A549 treated with GW870086 at 1 μM for 4 hours (cell line): ENCODE measurements at places on chromosomes 5 and 9. TPM values are rescaled to one million over a fixed set of nuclear protein-coding genes. Genes with fewer than 3 reads are reported as not detected.

The DMRT3 gene
- total RNA-seq, result not detected in 5 replicates

The SPINK1 gene
- 0.34 to 2.2 TPM (median 0.95 TPM) in 5 replicates for total RNA-seq

The DND1 gene
- total RNA-seq, result 0.37 to 0.97 TPM (median 0.64 TPM) in 5 replicates

The TMEFF1 gene
- total RNA-seq, result 1.0 to 1.3 TPM (median 1.1 TPM) in 5 replicates

The FBN2 gene
- total RNA-seq, result 12.1 to 22.0 TPM (median 18.9 TPM) in 5 replicates

The STK10 gene
- 20.8 to 24.8 TPM (median 22.1 TPM) in 5 replicates for total RNA-seq

The HAVCR1 gene
- 22.0 to 42.6 TPM (median 35.7 TPM) in 5 replicates for total RNA-seq

The SPDL1 gene
- total RNA-seq, result 57.7 to 74.0 TPM (median 66.2 TPM) in 5 replicates

The FOXD4L6 gene
- total RNA-seq, result 0.06 TPM in 1 of 5 replicates, not detected in the others

The OLFML2A gene
- total RNA-seq, result 22.6 to 34.2 TPM (median 33.2 TPM) in 5 replicates

The GABRB2 gene
- total RNA-seq, result not detected in 5 replicates

The NR5A1 gene
- 0.06 to 0.13 TPM (median 0.10 TPM) in 4 of 5 replicates, not detected in the other for total RNA-seq

The TXNDC8 gene
- not detected in 5 replicates for total RNA-seq

The NTMT1 gene
- total RNA-seq, result 86.8 to 107 TPM (median 95.0 TPM) in 5 replicates

The SHROOM1 gene
- total RNA-seq, result 7.8 to 10.7 TPM (median 9.6 TPM) in 5 replicates

The ZNF883 gene
- 0.70 to 0.94 TPM (median 0.86 TPM) in 5 replicates for total RNA-seq
